ENCODE measurements at places on chromosomes 2 and 18. TPM values are rescaled to one million over a fixed set of nuclear protein-coding genes. Genes with fewer than 3 reads are reported as not detected.

The TCF23 gene
- total RNA-seq = not detected

The CROCC2 gene
- 0.41 TPM for total RNA-seq

The CD207 gene
- not detected for total RNA-seq

The SCLY gene
- 2.6 TPM for total RNA-seq

The GPAT2 gene
- total RNA-seq = 10.2 TPM

The KRTCAP3 gene
- not detected for total RNA-seq

The HOXD8 gene
- 0.45 TPM for total RNA-seq

The ASB18 gene
- total RNA-seq = not detected

The NBAS gene
- 76.0 TPM for total RNA-seq

The DSG4 gene
- total RNA-seq = not detected

The GCKR gene
- 4.5 TPM for total RNA-seq

The PTMA gene
- 2,614 TPM for total RNA-seq

The RNF125 gene
- 0.65 TPM for total RNA-seq

The KCNG2 gene
- not detected for total RNA-seq

The ARHGEF33 gene
- total RNA-seq = 0.25 TPM

The COX7A2L gene
- total RNA-seq = 197 TPM

The SNORC gene
- 0.72 TPM for total RNA-seq

The MAB21L4 gene
- total RNA-seq = not detected

The TTC31 gene
- total RNA-seq = 10.4 TPM

The AMER3 gene
- total RNA-seq = not detected

The TUBA3E gene
- total RNA-seq = not detected

The POMC gene
- 0.63 TPM for total RNA-seq

The GALNT5 gene
- 11.4 TPM for total RNA-seq

The SRBD1 gene
- total RNA-seq = 15.7 TPM

The LIPG gene
- 3.2 TPM for total RNA-seq

The LGALSL gene
- 11.0 TPM for total RNA-seq

The HNMT gene
- 32.2 TPM for total RNA-seq

The CPO gene
- not detected for total RNA-seq

The MPP4 gene
- 4.0 TPM for total RNA-seq

The C2orf42 gene
- total RNA-seq = 26.9 TPM

The SNED1 gene
- total RNA-seq = 105 TPM

The TACR1 gene
- 0.09 TPM for total RNA-seq

The UGGT1 gene
- total RNA-seq = 120 TPM

The ALKAL2 gene
- total RNA-seq = 1.3 TPM

The PAIP2B gene
- total RNA-seq = 1.6 TPM

The INHA gene
- total RNA-seq = 0.18 TPM

The USP40 gene
- 40.2 TPM for total RNA-seq

The C2orf72 gene
- not detected for total RNA-seq

The RAB27B gene
- 1.7 TPM for total RNA-seq

The CGREF1 gene
- total RNA-seq = 9.3 TPM

The SIX3 gene
- total RNA-seq = not detected

The TUBA4A gene
- 9.7 TPM for total RNA-seq

The ADRA2B gene
- under 0.01 TPM for total RNA-seq

The REL gene
- total RNA-seq = 6.5 TPM

Measured in fibroblast of the aortic adventitia (primary cell).